ENCODE measurements at places on chromosomes 3 and 15.

GRCh38 chr15:73174171-73174570 lies 121.9 kb downstream of the NEO1 start:
- DNase-seq: no peak

GRCh38 chr3:52245322-52246263 lies at the start of gene PPM1M:
Gene PPM1M (plus strand): TSS chr3:52245759. CDS start chr3:52245825, 66 bp downstream.
- peak; percentile 31 for DNase-seq

GRCh38 chr3:120769436-120769835 lies 26.9 kb downstream of the GTF2E1 start:
- DNase-seq: no peak

DNA sequence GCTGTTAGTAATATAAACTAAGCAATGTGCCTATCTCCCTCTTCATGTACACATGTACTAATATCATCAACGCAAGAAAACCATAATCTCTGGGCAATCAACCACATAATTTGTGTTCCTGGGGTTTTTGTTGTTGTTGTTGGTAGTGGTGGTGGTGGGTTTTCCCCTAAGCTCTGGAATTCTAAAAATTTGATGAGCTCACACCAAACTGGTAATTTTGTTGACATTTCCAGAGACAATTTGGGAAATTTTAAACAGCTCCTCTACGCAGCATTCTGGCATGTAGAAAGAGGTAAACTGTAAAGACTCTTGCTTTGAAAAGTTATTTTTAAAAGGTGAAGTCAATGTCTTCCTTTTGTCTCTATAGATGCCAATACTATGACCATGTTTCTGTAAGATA lies 126.7 kb downstream of the IGSF11 start:
- no peak for DNase-seq

DNA sequence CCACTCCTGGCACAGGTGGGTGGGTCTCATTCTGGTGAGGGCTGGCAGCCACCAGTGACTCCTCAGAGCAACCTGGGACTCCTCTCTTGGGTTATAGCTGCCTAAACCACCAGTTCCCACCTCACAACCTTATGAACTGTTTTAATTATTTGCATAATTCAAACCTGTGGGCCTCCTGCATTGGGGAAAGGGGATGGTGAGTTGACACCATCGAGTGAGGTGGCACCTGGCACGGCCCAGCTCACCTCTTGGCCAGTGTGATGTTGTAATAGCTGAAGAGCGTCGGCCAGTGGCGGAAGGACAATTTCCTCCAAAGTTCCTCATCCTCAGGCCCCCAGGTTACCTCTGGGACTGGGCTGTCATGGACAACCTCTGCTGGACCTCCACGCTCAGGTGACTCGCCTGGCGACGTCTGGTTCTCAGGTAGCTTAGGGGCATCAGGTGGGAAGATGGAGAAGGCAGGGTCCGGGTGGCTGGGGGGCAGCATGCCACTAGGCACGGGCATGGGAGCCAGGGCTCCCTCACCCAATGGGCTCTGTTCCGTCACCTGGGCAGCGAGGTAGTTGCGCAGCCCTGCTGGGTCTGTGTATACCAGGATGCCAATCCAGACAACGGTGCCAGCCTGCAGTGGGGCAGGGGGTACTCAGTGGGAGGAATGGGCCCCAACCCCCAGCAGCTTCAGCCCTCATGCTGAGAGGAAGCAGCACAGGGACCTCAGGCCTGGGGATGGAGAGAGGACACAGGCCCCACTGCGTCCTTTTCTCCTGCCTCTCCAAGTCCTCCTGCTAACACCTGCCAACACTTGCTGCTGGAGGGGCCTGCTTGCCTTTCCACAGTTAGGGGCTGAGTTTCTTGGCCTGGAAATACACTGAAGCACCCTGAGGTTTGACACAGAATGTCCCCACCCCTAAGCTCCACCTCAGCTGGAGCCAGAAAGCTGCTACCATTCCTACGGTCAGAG lies 38.5 kb downstream of the PTPN23 start:
- no peak for DNase-seq

DNA sequence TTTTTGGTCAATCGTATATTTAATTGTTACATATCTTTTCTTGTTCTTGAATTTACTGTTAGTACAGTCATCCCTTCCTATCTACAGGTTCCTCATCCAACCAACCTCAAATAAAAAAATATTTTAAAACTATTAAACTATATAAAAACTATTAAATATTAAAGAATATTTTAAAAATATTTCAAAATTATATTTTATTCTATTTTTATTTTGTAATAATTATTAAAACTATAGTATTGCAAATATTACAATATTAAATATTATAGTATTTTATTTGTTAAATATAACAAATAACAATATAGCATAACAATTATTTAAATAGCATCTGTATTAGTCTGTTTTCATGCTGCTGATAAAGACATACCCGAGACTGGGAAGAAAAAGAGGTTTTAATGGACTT lies 357.9 kb upstream of the GOLIM4 start:
- DNase-seq: no peak

GRCh38 chr15:65535192-65535591 lies 4.9 kb downstream of the HACD3 start:
- peak; percentile 11 for DNase-seq

DNA sequence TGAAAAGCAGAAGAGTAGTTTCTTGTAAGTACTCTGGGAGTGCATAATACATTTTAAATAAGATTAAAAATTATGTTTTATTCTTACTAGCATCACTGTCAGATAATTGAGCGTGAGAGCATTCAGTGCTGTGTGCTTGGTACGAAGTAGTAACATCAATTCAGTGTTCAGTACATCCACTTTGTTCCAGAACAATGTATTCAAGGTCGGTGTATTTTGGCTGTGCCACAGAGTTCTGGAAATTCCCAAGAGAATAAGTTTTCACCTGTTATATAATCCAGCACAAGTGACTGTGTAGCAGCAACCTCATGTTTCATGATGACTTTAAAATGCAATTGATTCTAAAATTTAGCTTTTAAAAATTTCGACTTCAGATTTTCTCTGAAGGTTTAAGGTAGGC lies 130.6 kb downstream of the IGF1R start:
- no peak for DNase-seq

DNA sequence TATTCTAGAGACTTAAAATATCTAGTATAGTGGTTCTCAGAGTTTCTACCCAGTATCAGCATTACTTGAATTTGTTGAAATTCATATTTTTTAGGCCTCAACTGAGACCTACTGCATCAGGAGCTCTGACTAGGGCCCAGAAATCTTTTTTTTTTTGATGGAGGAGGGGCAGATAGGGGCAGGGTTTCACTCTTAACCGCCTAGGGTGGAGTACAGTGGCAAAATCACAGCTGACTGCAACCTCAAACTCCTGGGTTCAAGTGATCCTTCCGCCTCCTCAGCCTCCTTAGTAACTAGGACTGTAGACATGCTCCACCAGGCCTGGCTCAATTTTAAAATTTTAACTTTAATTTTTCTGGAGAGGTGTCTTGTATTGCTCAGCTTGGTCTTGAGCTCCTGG lies 36.6 kb downstream of the CHD2 start:
- no peak for DNase-seq

DNA sequence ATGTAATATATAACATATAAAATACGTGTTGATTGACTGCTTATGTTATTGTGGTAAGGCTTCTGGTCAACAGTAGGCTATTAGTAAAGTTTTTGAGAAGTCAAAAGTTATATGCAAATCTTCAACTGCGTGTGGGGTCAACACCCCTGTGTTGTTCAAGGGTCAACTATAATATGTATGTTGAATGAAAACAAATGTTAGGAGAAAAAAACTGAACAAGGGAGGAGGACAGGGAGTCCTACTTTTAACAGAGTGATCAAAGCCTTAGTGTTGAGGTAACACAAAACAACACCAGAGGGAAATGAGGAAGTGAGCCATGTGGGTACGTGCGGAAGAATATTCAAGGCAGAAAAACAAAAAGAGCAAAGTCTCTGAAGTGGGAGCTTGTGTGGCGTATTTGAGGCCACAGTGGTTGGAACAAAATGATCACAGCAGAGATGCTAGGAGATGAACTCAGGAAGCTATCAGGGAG lies 62.5 kb downstream of the SFMBT1 start:
- no peak for DNase-seq

GRCh38 chr15:89459271-89460038 lies 36.9 kb downstream of the RHCG start:
- no peak for DNase-seq

- peak; percentile 22 for DNase-seq
These were observed 39.0 kb downstream of the GABPB1 start for GRCh38 chr15:50315814-50316630.

DNA sequence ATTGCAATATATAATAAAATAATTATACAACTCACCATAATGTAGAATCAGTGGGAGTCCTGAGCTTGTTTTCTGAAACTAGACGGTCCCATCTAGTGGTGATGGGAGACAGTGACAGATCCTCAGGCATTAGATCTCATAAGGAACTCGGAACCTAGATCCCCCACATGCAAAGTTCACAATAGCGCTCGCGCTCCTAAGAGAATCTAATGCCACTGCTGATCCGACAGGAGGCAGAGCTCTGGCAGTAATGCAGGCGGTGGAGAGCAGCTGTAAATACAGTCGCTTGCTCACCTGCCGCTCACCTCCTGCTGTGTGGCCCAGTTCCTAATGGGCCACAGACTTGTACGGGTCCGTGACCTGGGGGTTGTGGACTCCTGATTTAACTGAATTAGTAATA lies 87.8 kb downstream of the P3H2 start:
- DNase-seq: no peak

GRCh38 chr15:66569461-66570137 lies 3.8 kb upstream of the LCTL start:
- no peak for DNase-seq

- peak; percentile 30 for DNase-seq
These were observed 42.6 kb upstream of the DUSP7 start for GRCh38 chr3:52099001-52099401.

- DNase-seq: no peak
These were observed 1345.0 kb downstream of the NSUN3 start for GRCh38 chr3:95407709-95408463.
